ENCODE measurements at places on chromosomes 11 and 22. TPM values are rescaled to one million over a fixed set of nuclear protein-coding genes. Genes with fewer than 3 reads are reported as not detected.
A peak's percentile ranks its signal among the peaks of the same experiment; 100 is the strongest.

GRCh38 chr11:16091862-16092261 lies 264.5 kb downstream of the SOX6 start:
- H3K36me3 ChIP-seq = no peaks in the 10 kb centered on the region
- H3K27me3 ChIP-seq = no peaks in the 10 kb centered on the region
- no peaks in the 10 kb centered on the region for H3K4me1 ChIP-seq
- DNase-seq = no peak
- H3K4me3 ChIP-seq = no peak overlapping the region

DNA sequence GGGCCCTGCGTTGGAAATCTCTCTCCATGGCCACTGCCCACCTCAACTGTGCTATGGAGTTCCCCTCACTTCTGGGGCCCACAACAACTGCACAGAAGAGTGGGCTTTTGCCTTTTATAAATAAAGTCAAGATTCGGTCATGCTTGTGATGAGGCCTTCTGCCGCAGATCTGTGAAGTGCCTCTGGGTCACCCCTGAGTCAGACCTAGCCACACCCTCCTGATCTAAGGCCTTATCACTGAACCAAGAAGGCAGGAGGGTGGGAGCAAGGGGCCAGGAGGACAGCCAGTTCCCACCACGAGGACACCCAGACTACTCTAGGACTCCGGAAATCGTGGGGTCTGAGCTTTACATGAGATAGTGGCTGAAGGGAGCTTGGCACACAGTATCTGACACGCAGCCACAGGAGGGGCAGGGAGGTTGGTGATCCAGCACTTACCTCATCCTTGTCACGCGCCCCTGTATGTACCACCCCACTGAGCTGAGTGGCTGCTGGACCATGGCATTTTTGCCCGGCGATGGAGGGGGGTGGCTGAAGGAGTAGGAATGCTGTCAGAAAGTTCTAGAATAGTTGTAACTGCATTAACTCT lies 115.7 kb downstream of the ABTB2 start:
- DNase-seq = no peak
- H3K4me3 ChIP-seq = no peak overlapping the region
- H3K27me3 ChIP-seq = no peaks in the 10 kb centered on the region

GRCh38 chr22:37427135-37427710 lies at the start of gene ELFN2:
TSS of gene ELFN2 (minus strand) at chr22:37427479. CDS start at chr22:37375534, 51,945 bp downstream.
- DNase-seq = no peak
- H3K27ac ChIP-seq = no peak within 1 kb of the TSS
- H3K4me1 ChIP-seq = no peaks in the 10 kb centered on the region
- H3K36me3 ChIP-seq = no peaks in the 10 kb centered on the region
- peaks cover 64% of the 10 kb centered on the region for H3K27me3 ChIP-seq

DNA sequence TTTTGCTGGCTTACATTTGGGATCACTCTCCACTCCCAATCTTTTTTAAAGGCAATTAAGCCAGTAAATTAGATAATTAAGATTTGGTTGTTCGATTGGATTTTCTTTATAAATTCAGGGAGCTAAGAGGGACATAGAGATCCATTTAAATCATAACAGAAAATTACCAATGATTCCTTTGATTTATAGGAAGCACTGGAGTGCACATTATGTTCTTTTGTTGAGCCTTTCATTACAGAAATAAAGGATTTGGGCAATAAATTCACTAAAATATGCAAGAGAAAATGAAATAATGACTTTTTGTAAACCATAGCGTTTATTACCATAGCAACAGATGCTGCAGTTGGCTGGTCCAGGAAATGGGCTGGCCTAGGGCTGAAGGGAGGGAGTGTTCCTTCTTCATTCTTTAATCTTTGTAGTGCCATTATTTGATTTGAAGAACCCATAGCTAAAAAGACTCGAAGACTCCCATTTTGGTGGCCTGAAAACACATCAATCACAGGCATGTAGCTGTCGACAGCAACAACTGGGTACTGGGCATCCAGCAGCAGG lies 73.0 kb downstream of the C2CD3 start:
- H3K27me3 ChIP-seq = no peaks in the 10 kb centered on the region
- no peak for DNase-seq
- H3K4me3 ChIP-seq = no peak overlapping the region
- H3K36me3 ChIP-seq = peaks cover 78% of the 10 kb centered on the region
- H3K4me1 ChIP-seq = no peaks in the 10 kb centered on the region
- H3K27ac ChIP-seq = no peak overlapping the region

DNA sequence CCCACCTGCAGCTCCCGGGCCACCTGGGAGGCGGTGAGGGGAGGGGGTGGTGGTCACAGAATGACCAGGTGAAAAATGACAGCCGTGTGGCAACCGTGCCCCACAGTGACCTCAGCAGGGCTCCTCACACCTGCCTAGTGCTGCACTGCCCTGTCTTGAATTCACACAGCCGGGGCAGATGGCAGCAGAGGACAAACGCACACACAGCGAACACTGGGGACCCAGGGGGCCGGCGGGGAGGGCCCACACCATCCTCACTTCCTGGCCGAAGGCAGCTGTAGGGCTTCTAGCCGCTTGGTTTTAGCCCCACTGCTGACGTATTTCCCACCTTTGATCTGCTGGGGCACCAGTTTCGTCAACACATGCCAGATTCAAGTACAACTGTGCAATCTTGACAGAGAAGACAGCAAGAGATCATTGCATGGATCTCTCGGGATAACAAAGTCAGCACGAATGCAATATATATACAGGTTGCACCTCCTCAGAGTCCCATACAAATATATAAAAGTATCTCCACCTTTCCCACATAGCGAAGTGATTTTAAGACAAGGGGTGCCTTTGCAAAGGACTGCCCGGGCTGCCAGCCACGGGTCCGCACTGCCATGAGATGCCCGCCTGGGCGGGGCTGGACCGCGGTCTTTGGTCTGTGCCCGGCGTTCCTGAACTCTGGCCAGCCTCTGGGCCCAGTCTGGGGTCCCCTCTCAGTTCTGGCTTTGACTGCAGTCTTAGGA lies 26.9 kb downstream of the TRMU start:
- no peaks in the 10 kb centered on the region for H3K27me3 ChIP-seq
- DNase-seq = no peak
- H3K36me3 ChIP-seq = peaks cover 15% of the 10 kb centered on the region
- H3K4me3 ChIP-seq = no peak overlapping the region
- H3K27ac ChIP-seq = no peak overlapping the region
- H3K4me1 ChIP-seq = no peaks in the 10 kb centered on the region

- DNase-seq = no peak
- H3K4me1 ChIP-seq = no peaks in the 10 kb centered on the region
- H3K36me3 ChIP-seq = no peaks in the 10 kb centered on the region
- no peak overlapping the region for H3K27ac ChIP-seq
- H3K4me3 ChIP-seq = no peak overlapping the region
These were observed 24.1 kb upstream of the TUB start for GRCh38 chr11:8056810-8057463.

- no peak overlapping the region for H3K4me3 ChIP-seq
These were observed 36.1 kb downstream of the RRP8 start for GRCh38 chr11:6567371-6567745.

GRCh38 chr11:68524681-68525080 lies 64.1 kb downstream of the PPP6R3 start:
- no peaks in the 10 kb centered on the region for H3K27me3 ChIP-seq
- H3K4me3 ChIP-seq = no peak overlapping the region
- H3K4me1 ChIP-seq = peaks cover 17% of the 10 kb centered on the region

GRCh38 chr11:77202941-77203900 lies 75.2 kb downstream of the MYO7A start:
- no peak overlapping the region for H3K4me3 ChIP-seq
- H3K36me3 ChIP-seq = no peaks in the 10 kb centered on the region
- DNase-seq = peak; percentile 57
- no peaks in the 10 kb centered on the region for H3K27me3 ChIP-seq
- no peak overlapping the region for H3K27ac ChIP-seq

DNA sequence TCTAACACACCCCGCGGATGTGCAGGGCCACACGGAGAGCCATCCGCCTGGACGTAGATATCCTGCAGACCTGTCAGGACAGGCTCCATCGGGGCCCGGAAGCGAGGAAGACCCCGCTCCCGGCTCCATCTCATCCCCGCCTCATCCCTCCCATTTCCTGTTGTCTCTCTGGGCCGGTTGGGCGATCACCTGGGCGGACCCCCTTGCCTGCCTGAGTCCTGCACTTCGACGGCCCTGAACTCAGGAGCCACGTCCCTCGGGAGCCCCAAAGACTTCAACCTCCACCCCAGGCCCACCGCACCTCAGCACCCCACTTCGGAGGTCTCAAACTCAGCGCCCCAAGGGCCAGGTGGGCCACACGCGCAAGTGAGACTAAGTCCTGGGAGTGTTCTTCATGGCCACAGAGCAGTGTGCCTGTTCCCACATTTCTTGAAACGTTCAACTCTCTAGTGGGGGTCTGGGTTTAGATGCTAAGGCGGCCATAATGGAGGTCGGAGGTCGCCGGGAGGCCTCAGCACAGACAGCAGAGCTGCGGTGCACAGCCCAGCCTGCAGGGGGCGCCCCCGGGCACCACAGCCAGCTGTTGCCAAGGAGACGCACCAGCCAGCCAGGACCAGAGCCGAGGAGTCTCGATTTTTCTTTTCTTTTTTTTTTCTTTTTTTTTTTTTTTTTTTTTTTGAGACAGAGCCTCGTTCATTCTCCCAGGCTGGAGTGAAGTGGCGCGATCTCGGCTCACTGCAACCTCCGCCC lies 26.0 kb upstream of the FADD start:
- H3K27ac ChIP-seq = no peak overlapping the region
- H3K4me3 ChIP-seq = no peak overlapping the region
- no peaks in the 10 kb centered on the region for H3K36me3 ChIP-seq
- no peaks in the 10 kb centered on the region for H3K27me3 ChIP-seq

DNA sequence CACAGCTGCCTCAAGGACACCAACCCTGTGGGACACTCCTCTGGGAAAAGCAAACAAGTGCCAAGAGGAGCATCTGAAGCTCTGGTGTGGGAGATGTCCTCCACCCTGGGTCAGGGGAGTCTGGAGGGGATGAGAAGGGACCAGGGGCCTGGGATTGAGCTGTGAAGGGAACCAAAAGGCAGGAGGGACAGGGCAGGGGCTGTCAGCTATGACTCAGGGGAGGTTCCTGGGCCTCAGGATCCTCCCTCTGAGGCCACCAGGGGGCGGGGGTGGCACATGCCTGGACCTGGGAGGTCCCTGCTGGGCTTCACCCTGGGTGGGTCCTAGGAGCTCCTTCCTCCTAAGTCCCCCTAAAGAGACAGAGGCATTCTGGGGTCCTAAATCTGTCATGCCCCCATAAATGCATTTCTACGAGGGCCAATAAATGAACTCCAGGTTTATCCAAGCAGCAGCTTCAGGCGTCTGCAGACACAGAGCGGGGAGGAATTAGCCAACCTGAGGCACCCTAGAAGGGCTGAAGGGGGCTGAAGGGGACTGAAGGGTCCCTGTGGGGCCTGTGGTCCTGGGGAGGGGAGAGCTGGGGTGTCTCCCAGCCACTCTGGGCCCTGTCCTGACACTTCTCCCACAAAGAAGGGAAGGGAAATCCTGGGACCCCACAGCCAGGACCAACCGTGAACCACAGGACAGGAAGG lies 31.9 kb upstream of the IGLL5 start:
- no peak overlapping the region for H3K27ac ChIP-seq
- H3K4me3 ChIP-seq = no peak overlapping the region
- H3K36me3 ChIP-seq = no peaks in the 10 kb centered on the region
- H3K27me3 ChIP-seq = peaks cover 17% of the 10 kb centered on the region

DNA sequence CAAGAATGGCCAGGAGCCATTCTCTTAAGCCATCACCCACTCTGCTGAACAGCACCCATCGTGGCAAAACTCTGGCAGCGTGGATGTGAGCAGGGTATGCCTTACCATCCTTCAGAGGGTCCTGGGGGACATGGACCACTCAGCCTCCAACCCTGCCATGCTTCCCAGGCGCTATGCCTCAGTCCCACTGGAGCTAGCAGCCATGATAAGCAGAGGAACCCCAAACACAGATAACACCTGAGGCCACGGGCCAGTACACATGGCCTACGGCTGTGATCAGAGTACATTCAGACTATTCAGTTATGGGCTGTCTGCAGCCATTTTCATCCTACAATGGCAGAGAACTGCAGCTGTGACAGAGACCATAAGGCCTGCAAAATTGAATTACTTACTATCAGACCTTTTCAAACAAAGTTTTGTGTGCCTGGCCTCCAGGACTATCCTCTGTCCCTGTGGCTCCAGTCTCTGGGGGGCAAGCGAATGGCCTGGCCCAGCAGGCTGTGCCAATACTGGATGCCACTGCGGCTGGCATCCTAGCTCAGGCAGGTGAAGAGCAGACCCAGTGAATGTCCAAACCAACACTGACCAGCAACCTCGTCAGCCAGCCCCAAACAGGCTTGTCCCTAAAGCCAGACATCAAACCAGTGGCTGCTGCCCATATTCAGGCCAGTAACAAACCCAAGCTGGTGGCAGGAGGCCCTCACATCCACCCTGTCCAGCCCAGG lies 6.9 kb downstream of the ARVCF start:
- no peak overlapping the region for H3K27ac ChIP-seq
- no peaks in the 10 kb centered on the region for H3K27me3 ChIP-seq
- H3K4me1 ChIP-seq = no peaks in the 10 kb centered on the region

GRCh38 chr11:61542024-61542461 lies 33.5 kb downstream of the LRRC10B start:
- no peaks in the 10 kb centered on the region for H3K36me3 ChIP-seq
- no peaks in the 10 kb centered on the region for H3K4me1 ChIP-seq
- no peak for DNase-seq
- no peaks in the 10 kb centered on the region for H3K27me3 ChIP-seq

DNA sequence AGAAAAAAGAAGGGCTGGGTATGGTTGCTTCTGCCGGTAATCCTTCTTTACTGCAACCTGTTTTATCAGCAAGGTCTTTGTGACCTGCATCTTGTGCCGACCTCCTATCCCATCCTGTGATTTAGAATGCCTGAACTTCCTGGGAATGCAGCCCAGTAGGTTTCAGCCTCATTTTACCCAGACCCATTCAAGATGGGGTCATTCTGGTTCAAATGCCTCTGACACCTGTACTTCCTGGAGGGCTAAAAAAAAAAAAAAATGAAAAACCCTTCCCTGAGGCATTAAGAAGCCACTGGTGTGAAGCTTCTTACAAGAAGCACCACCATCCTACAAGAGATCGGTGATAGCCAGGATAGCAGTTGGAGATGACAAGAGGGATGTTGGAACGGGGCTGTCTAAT lies 54.6 kb upstream of the TREH start:
- peaks cover 4% of the 10 kb centered on the region for H3K4me1 ChIP-seq
- H3K27me3 ChIP-seq = no peaks in the 10 kb centered on the region
- DNase-seq = no peak
- no peak overlapping the region for H3K4me3 ChIP-seq
- H3K27ac ChIP-seq = no peak overlapping the region

The MUC5AC gene
- not detected for total RNA-seq

The DTX4 gene
- total RNA-seq = 43.1 TPM

The F2 gene
- not detected for total RNA-seq

The CHADL gene
- 3.4 TPM for total RNA-seq

Measured in upper lobe of right lung (tissue), 1 donor.